CD8-positive, alpha-beta memory T cell (primary cell): ENCODE measurements at places on chromosomes 5 and 9. TPM values are rescaled to one million over a fixed set of nuclear protein-coding genes. Genes with fewer than 3 reads are reported as not detected.

The NACC2 gene
- 2.9 TPM for polyA plus RNA-seq

The PPP3R2 gene
- polyA plus RNA-seq: not detected

The IL7R gene
- 761 TPM for polyA plus RNA-seq

The LHX2 gene
- not detected for polyA plus RNA-seq

The CDH6 gene
- polyA plus RNA-seq: not detected

The PCDHA9 gene
- not detected for polyA plus RNA-seq

The TRMT10B gene
- 16.2 TPM for polyA plus RNA-seq

The PCDH1 gene
- polyA plus RNA-seq: 0.54 TPM

The FOXI1 gene
- not detected for polyA plus RNA-seq

DNA sequence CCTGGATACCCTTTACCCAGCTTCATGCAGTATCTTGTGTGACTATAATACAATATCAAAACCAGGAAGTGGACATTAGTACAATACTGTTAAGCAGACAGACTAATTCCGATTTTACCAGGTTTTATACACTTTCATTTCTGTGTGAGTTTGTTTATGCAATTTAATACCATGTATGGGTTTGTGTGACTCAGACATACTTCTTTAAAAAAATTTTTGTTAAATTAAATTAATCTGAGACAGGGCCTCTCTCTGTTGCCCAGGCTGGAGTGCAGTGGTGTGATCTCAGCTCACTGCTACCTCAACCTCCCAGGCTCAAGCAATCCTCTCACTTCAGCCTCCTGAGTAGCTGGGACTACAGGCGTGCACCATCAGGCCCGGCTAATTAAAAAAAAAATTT, 156.8 kb downstream of the GAPVD1 start:
- H3K4me1 ChIP-seq: no peaks in the 10 kb centered on the region
- no peak for DNase-seq
- H3K27me3 ChIP-seq: no peaks in the 10 kb centered on the region
- no peaks in the 10 kb centered on the region for H3K36me3 ChIP-seq

DNA sequence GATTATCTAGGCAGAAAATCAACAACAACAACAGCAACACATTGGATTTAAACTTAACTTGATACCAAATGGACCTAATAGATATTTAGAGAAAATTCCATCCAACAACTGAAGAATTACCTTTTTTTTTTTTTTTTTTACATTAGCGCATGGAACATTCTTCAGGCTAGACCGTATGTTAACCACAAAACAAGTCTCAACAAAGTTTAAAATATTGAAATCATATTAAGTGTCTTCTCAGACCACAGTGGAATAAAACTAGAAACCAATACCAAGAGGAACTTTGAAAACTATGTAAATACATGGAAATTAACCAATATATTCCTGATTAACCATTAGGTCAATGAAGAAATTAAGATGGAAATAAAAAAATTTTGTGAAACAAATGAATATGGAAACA, 315.8 kb downstream of the CSNK1G3 start:
- H3K27ac ChIP-seq: no peak overlapping the region
- H3K27me3 ChIP-seq: no peaks in the 10 kb centered on the region
- H3K36me3 ChIP-seq: no peaks in the 10 kb centered on the region
- no peak overlapping the region for H3K4me3 ChIP-seq
- DNase-seq: no peak
- no peaks in the 10 kb centered on the region for H3K4me1 ChIP-seq

GRCh38 chr5:15117688-15118087, 246.1 kb upstream of the ANKH start:
- no peaks in the 10 kb centered on the region for H3K4me1 ChIP-seq
- H3K27me3 ChIP-seq: no peaks in the 10 kb centered on the region
- H3K27ac ChIP-seq: no peak overlapping the region
- DNase-seq: no peak
- no peak overlapping the region for H3K4me3 ChIP-seq

DNA sequence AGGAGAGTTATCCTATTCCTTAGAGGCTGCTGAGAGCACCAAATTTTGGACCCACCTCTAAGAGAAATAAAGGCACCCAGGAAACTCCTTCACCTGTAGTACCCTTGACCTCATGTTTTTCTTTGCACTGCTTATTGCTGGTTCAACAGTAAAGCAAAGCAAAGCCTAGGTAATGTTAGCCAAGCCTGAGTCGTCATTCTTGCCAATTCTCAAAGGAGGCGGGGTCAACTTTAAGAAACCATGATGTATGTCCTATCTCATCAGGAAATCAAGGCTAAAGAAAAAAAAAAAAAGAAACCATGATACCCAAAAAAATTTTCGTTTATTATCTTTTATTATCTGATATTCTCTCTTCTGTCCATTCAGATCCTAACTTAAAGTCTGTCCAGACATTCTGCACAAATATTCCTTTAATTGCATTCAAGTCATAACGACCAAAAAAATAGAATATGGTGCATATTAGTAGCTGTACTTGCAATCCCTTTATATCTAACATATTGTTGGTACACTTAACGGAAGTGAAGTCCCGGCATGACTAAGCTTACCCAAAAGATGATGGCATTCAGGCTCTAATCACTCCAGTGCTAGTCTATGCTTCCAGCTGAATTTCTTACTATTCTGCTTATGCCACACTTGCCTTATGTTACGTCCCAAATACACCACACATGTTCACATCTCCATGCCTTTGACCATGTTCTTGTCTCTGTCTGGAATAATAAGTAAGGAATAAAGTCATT, 1.8 kb downstream of the AUH start:
- peaks cover 30% of the 10 kb centered on the region for H3K4me1 ChIP-seq
- no peaks in the 10 kb centered on the region for H3K27me3 ChIP-seq
- peak overlapping the region; percentile 91 for H3K4me3 ChIP-seq
- no peak overlapping the region for H3K27ac ChIP-seq
- peaks cover 4% of the 10 kb centered on the region for H3K36me3 ChIP-seq

DNA sequence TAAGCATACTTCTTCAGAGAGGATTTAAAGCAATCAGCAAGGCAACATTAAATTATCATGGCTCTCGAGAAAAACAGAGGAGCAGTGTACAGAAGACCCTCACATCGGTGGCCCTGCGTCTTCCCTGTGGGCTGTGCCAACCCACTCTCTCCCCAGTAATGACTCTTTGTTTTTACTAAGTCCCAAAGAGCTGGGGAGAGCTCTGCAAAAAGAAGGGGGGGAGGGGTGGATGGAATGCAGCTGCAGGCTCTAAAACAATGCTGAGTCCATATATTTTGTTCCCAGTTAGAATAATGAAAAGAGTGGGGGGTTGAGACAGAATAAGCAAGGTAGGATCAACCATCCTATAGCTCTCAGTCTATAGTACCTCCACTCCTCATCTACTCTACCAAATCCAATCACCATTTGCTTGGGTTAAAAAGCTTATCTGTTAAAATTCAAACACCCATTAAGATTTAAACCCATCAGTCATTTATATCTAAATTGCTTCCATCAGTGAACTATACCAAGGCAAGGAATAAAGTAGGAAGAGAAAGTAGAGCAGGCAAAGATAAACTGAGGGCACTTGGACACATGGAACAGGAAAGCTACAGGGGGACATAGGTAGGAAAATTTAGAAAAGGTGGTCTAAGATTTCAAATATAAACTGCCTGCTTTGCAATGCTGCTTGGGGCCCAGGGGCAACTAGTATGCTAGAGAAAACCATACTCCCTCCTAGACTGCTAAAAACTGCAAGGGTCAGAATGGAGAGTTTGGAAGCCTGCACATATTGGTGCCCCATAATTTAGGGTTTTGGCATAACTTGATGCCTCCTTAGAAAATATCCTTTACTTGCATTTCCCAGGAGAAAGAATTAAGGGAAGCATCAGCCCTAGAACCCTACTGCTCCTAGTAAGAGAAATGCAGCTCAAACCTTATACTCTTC, 20.6 kb downstream of the ELL2 start:
- no peak overlapping the region for H3K4me3 ChIP-seq
- no peaks in the 10 kb centered on the region for H3K27me3 ChIP-seq
- no peaks in the 10 kb centered on the region for H3K36me3 ChIP-seq
- DNase-seq: no peak
- no peaks in the 10 kb centered on the region for H3K4me1 ChIP-seq

GRCh38 chr5:112732131-112732530, 5.6 kb upstream of the APC start:
- no peaks in the 10 kb centered on the region for H3K36me3 ChIP-seq
- no peak overlapping the region for H3K27ac ChIP-seq
- no peak for DNase-seq
- H3K4me3 ChIP-seq: no peak overlapping the region
- H3K27me3 ChIP-seq: no peaks in the 10 kb centered on the region

DNA sequence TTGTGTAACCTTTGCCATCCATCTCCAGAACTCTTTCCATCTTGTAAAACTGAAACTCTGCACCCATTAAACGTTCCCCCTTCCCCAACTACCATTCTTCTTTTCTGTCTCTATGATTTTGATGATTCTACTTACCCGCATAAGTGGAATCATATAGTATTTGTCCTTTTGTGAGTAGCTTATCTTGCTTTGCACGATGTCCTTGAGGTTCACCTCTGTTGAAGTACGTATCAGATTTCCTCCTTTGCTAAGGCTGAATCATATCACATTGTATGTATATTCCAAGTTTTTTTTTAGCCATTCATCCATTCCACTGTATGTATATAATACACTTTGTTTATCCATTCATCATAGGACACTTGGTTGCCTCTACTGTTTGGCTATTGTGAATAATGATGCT, 2.9 kb upstream of the RNF130 start:
- no peak for DNase-seq
- H3K36me3 ChIP-seq: no peaks in the 10 kb centered on the region
- H3K27ac ChIP-seq: no peak overlapping the region
- no peak overlapping the region for H3K4me3 ChIP-seq

GRCh38 chr5:79929095-79929494, 62.0 kb downstream of the MTX3 start:
- H3K36me3 ChIP-seq: no peaks in the 10 kb centered on the region
- DNase-seq: no peak
- H3K27me3 ChIP-seq: no peaks in the 10 kb centered on the region
- no peak overlapping the region for H3K27ac ChIP-seq

GRCh38 chr5:146441896-146442295, 5.2 kb upstream of the TCERG1 start:
- DNase-seq: no peak
- no peaks in the 10 kb centered on the region for H3K4me1 ChIP-seq
- H3K4me3 ChIP-seq: no peak overlapping the region
- no peak overlapping the region for H3K27ac ChIP-seq
- no peaks in the 10 kb centered on the region for H3K36me3 ChIP-seq

GRCh38 chr9:112734892-112735291, 15.7 kb upstream of the SNX30 start:
- H3K36me3 ChIP-seq: no peaks in the 10 kb centered on the region
- DNase-seq: no peak
- no peaks in the 10 kb centered on the region for H3K27me3 ChIP-seq
- H3K4me3 ChIP-seq: no peak overlapping the region
- no peaks in the 10 kb centered on the region for H3K4me1 ChIP-seq

GRCh38 chr5:98742396-98743073, 30.9 kb upstream of the RGMB start:
- no peaks in the 10 kb centered on the region for H3K36me3 ChIP-seq
- no peaks in the 10 kb centered on the region for H3K4me1 ChIP-seq
- H3K4me3 ChIP-seq: no peak overlapping the region
- no peak overlapping the region for H3K27ac ChIP-seq
- no peaks in the 10 kb centered on the region for H3K27me3 ChIP-seq

GRCh38 chr9:94632737-94633136, 6.6 kb downstream of the FBP1 start:
- H3K27ac ChIP-seq: no peak overlapping the region
- no peak overlapping the region for H3K4me3 ChIP-seq
- H3K27me3 ChIP-seq: no peaks in the 10 kb centered on the region
- H3K4me1 ChIP-seq: no peaks in the 10 kb centered on the region
- H3K36me3 ChIP-seq: no peaks in the 10 kb centered on the region

DNA sequence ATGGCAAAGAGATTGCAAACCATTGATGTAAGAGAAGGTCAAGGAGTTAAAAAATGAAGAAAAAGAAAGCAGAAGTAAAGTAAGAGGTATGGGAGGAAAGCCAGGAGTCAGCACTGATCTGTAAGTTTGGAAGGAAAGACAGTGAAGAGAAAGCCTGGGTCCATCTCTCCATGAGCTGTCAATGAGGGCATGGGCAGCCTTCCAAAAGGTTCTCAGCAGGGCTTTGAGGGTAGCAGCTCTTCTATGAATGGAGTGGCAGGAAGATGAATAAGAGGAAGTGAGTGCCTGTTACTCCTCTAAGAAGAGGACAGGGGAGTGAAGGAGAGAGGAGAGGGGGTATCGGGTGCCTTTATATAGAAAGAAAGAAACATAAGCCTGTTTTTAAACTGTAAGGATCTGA, 97.1 kb downstream of the ADCY2 start:
- no peaks in the 10 kb centered on the region for H3K27me3 ChIP-seq
- DNase-seq: no peak
- H3K4me3 ChIP-seq: no peak overlapping the region
- no peaks in the 10 kb centered on the region for H3K4me1 ChIP-seq

- no peaks in the 10 kb centered on the region for H3K36me3 ChIP-seq
- H3K27me3 ChIP-seq: no peaks in the 10 kb centered on the region
- no peaks in the 10 kb centered on the region for H3K4me1 ChIP-seq
- H3K4me3 ChIP-seq: no peak overlapping the region
- DNase-seq: no peak
These were observed 139.4 kb downstream of the GNAQ start for GRCh38 chr9:77892171-77892570.
